Dermis blood vessel endothelial cell (primary cell): ENCODE measurements at places on chromosomes 11 and 22. TPM values are rescaled to one million over a fixed set of nuclear protein-coding genes. Genes with fewer than 3 reads are reported as not detected.

Gene CRYBB3
- 0.19 TPM in 1 of 2 replicates, not detected in the other for total RNA-seq

Gene SCUBE1
- 0.42 TPM in 1 of 2 replicates, not detected in the other for total RNA-seq

Gene RTN4RL2
- 0.14 and 0.51 TPM in 2 replicates for total RNA-seq

Gene FGF19
- total RNA-seq, result not detected in 2 replicates

Gene CAPN1
- 97.2 and 207 TPM in 2 replicates for total RNA-seq

Gene MMP8
- not detected in 2 replicates for total RNA-seq

Gene VSIG10L2
- not detected in 2 replicates for total RNA-seq

Gene CTTN
- 369 and 441 TPM in 2 replicates for total RNA-seq

Gene MRGPRX4
- 0.19 and 0.51 TPM in 2 replicates for total RNA-seq

Gene WNT7B
- not detected in 2 replicates for total RNA-seq

Gene APOA4
- total RNA-seq, result not detected in 2 replicates

Gene RFPL1
- total RNA-seq, result not detected in 2 replicates

- no peak for DNase-seq
These were observed 88.8 kb downstream of the ABTB2 start for GRCh38 chr11:34268906-34269430.

- DNase-seq, result no peak
These were observed 7.0 kb downstream of the PPM1F start for GRCh38 chr22:21945453-21946261.

- DNase-seq, result no peak
These were observed 32.1 kb downstream of the MAPK1 start for GRCh38 chr22:21835378-21835777.

- DNase-seq, result peak; percentile 96
These were observed 58.9 kb downstream of the MYEOV start for GRCh38 chr11:69352715-69353319.

DNA sequence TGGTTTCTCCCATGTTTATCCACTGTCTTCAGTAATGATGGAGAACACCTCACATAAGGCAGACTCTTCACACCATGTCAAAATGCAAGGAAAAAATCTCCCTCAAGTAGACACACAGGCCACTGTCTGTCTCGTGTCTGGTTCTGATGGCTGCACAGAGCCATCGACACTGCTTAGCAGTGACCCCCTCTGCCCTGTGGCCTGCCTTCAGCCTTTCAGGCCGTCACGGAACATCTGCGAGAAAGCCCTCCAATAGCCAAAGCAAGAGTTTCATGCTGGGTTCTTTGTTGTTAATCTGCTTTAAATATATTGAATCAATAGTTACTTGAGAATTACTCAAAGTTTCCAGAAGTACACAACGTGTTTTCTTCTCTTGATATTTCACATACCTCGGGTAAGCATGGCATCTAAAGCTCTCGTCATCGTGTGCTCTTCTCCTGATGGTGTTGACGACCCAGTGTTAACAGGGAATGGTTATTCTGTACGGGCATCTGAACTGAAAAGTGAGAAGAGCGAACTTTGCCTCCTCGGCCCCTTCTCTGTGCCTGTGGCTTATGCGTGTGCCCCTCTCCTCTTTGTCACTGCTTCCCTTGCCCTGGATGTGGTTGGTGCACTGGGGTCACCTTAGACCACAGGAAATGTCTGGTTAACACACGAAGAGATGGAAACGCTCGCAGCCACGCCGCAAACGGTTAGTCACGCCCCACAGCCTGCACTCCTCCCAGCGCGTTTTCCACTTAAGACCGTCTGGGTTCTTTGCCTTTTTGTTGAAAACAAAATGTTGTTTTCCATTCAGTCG is 33.4 kb upstream of the CTTN start:
- no peak for DNase-seq

GRCh38 chr11:16347928-16348685 is 8.2 kb downstream of the SOX6 start:
- DNase-seq, result no peak

DNA sequence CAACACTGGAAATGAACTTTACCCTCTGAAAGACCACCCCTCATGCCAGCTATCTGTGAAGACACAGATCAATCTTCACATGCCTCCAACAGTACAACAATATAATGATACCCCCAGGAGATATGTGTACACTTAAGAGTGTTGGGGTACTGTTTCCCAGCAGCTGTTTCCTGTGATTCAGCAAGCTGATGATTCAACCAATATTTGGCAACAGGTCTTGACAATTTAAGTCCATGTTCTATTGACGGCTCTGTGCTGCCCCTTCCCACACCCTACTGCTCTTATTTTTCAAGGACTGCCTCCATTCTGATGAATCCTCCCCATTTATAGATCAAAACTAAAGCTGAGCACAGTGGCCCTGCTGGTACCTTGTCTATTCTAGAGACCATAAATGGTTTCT is 6.6 kb downstream of the SNX19 start:
- DNase-seq, result peak; percentile 95

GRCh38 chr11:103543456-103543855 is 434.2 kb downstream of the DYNC2H1 start:
- no peak for DNase-seq

DNA sequence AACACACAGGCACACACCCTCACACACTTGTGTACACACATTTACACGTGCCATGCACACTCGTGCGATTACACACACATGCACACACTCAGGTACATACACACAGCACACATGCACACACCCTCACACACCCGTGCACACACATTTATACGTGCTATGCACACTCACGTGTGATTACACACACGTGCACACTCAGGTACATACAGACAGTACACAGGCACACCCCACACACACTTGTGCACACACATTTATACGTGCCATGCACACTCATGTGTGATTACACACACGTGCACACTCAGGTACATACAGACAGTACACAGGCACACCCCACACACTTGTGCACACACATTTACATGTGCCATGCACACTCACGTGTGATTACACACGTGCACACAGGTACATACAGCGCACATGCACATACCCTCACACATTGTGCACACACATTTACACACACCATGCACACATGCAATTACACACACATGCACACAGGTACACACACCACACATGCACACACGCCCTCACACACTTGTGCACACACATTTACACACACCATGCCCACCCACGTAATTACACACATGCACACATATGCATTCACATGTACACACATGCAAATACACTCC is 4.6 kb downstream of the IFITM10 start:
- no peak for DNase-seq

DNA sequence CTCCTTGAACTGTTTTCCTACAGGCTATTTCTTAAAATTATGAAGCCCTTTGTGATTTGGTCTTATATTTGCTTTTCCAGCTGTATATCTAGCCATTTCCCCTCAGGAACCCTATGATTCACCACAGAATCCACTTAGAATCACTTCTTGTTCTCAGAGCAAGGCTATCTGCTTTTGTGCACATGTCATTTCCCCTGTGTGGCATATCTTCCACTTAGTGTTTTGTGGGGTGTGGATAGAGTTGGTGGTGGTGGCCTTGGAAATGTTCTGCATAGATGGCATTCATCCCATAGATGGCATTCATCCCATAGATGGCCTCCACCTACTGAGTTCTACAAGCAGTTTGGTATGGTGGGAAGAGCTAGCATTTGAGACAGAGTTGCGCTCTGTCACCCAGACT is 44.7 kb downstream of the SWAP70 start:
- DNase-seq, result peak; percentile 87

- no peak for DNase-seq
These were observed 45.4 kb upstream of the CALCB start for GRCh38 chr11:15027956-15028355.

DNA sequence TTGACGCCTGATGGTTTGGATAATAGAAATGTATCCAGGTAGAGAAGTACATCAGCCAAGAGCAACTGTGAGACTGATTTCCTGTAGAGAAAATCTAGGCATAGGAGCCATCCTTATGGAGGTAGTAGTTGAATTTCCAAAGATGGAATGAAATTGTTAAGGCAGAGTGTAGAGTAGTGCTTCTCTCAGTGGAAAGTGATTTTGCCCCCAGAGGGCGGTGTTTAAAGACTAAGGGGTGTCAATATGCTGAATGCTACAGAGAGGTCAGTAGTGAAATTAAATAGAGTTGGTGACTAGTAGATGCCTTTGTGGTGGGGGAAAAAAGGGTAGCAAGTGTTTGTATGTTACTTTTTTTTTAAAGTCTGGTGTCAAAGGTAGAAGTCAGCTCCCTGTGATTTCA is 54.5 kb downstream of the TRIM44 start:
- peak; percentile 20 for DNase-seq

GRCh38 chr11:68021167-68021787 is 9.2 kb upstream of the NDUFS8 start:
- DNase-seq, result peak; percentile 45

DNA sequence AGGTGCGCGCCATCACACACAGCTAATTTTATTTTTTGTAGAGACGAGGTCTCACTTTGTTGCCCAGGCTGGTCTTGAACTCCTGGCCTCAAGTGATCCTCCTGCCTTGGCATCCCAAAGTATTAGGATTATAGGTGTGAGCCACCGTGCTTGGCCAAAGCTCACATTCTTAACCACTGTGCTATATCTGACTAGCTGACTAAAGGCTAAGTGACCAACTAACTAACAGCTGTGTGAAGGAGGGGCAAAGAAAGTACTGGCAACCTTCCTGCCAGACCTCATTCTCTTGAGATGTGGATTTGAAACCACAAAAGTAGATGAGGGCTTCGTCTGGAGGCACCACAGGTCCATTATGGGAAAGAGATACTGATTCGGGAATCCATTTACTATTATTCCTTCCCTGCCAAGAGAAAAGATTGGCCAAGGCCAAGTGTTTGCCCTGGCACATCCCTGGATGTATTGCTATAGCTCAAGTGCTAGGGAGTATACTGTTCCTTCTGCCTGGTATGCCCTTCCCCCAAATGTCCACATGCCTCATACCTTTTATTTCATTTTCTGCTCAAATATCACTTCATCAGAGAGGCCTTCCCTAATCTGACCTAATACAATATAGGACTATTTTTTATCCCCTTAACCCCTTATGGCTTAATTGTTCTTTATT is 52.7 kb upstream of the RRM1 start:
- no peak for DNase-seq

DNA sequence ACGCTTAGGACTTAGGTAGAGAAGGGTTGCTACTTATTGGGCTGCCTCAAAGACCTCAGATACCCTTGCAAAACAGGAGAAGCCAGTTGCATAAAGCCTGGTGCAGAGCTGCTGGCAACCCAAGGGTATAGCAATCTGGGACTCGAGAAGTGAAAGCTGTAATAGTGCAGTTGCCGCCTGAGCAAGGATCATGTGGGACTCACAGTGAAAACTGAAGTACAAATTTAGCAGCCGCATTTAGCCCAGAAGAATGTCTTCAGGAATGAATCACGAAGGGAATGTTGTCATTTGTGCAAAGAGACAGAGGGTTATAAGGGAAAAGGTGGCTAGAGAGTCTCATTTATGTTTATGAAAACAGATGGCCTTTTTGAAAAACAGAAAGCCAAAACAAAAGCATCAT is 267.2 kb downstream of the TENM4 start:
- DNase-seq, result no peak

- no peak for DNase-seq
These were observed 79.1 kb downstream of the NAT10 start for GRCh38 chr11:34184505-34185015.

- DNase-seq, result no peak
These were observed 16.8 kb downstream of the ALG12 start for GRCh38 chr22:49901457-49901856.

GRCh38 chr11:8375460-8375859 is 111.8 kb upstream of the LMO1 start:
- no peak for DNase-seq

GRCh38 chr22:34847072-34847471 is 218.9 kb upstream of the ISX start:
- DNase-seq, result no peak

- DNase-seq, result no peak
These were observed 23.4 kb upstream of the ADA2 start for GRCh38 chr22:17242641-17243040.

DNA sequence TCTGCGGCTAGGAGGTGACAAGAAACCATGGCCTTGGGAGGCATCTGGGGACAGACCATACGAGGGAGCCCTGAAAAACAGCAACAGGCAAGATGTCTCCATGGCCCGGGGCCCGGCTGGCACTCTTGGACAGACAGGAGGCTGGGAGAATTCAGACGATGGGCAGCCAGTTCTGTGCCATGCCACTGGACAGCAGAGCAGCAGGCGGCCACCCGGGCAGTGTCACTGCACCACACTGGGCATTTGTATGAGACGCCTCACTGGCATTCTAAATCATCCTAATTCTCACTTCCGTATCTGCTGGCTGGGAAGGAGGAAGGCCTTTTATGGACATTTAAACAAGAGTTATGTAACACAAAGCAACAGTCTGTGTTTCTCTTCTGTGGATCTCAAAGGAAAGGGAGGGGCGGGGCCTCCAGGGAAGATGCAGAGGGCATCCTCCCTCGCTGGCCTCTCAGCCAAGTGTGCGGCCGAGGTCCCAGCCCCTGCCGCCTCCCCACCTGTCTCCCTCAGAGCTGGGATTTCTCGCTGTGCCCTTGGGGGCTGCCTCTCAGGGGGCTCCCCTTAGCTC is 350.3 kb downstream of the SHANK2 start:
- no peak for DNase-seq

DNA sequence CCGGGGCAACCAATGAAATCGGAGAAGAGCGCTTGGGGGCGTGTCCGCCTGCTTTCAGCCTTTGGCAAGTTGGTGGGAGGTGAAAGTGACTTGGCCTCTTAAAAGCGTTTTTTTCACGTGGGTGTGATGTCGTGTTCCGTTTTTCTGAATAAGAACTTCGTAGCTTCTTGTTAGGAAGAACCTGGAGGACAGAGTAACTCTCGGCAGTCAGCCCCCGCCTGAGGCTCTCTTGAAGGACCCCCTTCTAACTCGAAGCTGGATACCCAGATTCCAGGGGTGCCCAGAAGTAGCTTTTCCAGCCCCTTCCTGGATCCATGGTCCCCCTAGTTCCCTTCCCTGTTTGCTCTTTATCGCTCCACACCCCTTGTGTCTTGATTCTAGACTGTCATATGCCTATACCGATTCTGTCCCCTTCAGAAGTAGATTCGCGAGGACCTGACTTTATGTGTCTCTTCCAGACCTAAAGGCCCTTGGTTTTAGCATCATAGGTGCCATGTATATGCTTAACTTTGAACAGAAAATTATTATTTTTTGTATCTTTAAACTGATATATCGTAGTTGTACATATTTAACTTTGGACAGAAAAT is 915 bp upstream of the OSBP start:
- no peak for DNase-seq
